ENCODE measurements at places on chromosomes 7 and 10.

DNA sequence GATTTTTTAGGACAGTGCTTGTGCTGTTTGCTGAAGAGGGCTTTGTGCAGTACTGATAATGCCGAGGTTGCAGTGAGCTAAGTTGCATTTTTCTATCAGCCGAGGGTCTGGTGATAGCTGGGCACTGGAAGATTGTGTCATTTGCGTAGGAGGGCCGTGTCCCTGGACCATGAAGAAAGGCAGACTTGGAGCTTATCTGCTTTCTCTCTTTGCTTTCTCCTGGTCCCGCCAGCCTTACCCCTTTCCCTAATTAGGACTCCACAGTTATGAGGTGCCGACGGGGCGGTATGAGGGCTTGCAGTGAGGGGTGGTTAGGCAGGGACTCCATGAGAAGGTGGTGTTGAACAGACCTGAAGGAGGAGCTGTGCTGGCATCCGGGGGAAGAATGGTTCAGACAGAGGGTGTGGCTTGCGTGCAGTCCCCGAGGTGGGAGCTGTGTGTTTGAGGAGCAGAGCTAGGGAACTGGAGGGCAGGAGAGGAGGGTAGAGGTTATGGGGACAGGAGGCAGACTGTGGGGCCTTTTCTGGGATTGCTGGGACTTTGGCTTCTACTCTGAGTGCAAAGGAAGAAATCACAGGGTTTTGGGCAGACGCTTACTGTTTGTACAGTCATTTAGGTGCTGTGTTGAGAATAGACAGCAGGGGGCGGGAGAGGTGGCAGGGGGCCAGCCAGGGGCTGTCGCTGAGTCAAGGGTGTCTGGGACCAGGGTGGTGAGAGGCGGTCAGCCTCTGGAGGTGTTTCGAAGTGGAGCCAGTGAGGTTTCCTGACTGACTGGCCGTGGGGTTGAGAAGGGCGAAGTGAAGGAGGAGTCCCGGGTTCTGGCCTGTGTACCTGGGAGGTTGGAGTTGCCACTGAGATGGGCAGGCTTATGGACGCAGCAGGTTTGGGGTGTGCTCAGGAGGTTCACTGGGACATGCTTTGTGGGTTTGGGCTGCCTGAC lies 43.4 kb downstream of the PRF1 start:
- DNase-seq = peak; percentile 34

- peak; percentile 30 for DNase-seq
Observed at GRCh38 chr10:80204677-80205476, 460 bp downstream of the ANXA11 start.

DNA sequence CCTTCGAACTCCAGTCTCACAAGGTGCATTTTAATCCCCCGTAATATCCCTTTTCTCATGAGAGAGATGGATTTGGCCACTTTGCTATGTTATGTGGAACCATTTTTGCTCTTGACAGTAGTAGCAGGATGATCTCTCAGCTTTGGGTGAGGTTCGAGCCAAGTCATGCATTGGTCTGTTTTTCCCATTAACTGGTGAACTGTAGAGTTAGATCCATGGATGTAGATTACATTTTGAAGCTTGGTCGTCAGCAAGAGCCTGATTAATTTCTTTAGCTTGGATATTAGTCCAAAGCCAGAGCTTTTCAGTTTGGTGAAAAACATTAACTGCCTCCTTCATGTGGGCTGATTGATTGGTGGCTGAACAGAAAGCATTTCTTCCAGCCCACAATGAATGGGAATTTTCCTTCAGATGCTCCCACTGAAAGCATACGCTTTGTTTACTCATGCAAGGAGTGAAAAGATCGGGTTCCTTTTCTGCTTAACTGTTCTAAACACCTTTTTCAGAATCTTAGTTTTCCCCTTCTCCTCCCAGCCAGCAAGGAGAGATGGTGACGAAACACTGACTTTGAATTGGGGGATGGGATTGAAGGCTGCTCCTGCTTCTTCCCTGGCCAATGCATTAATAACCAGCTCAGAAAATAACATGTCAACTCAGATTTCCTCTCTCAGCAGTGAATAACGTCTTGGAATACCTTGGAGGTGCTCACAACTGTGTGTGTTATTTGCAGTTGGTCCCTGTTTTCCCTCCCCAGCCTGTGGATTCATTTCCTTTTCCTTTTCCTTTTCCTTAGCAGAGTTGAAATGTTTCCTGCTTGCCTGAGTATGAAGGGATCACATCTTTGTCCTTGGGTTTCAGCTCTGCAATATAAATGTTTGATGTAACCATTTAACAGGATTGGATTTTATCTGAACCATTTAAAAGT lies 351.8 kb upstream of the FZD8 start:
- no peak for DNase-seq

GRCh38 chr10:104641187-104641936 lies at the start of gene SORCS3:
Gene SORCS3, plus strand, starts transcription at chr10:104641290.
- DNase-seq = no peak

DNA sequence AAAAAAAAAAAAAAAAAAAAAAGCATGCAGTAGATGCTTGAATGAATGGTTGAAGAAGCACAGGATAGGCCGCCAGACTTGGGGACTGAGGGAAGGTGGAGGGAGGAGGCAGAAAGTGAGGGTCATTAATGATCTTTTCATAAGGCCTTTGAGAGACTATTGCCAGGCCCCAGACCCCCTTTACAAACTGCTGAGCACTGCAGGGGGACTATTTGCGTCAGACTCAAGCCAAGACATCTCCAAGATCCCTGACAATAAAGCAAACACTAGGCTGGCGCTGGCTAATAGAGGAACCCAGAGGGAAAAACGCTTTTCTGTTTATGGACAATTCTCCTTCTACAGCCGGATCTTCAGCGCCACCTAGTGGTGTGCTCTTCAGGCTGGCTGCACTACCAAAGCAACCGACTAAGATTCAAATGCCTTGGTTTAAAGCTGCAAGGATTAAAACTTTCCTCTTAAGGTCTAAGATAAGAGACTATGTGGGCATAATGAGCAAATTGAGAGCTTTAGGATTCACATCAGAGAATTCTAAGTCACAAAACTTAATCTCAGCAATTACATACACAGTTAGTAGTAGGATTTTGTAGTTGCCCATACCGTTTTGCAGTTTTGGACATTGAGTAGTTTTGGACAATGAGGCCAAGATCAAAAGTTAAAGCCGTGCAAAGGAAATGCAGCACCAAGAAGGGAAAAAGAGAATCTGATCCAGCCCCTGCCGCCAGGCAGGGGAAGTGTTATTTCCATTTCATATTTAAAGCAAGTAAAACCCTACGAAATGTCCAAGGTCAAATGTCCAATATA lies 17.9 kb upstream of the AGK start:
- peak; percentile 74 for DNase-seq

DNA sequence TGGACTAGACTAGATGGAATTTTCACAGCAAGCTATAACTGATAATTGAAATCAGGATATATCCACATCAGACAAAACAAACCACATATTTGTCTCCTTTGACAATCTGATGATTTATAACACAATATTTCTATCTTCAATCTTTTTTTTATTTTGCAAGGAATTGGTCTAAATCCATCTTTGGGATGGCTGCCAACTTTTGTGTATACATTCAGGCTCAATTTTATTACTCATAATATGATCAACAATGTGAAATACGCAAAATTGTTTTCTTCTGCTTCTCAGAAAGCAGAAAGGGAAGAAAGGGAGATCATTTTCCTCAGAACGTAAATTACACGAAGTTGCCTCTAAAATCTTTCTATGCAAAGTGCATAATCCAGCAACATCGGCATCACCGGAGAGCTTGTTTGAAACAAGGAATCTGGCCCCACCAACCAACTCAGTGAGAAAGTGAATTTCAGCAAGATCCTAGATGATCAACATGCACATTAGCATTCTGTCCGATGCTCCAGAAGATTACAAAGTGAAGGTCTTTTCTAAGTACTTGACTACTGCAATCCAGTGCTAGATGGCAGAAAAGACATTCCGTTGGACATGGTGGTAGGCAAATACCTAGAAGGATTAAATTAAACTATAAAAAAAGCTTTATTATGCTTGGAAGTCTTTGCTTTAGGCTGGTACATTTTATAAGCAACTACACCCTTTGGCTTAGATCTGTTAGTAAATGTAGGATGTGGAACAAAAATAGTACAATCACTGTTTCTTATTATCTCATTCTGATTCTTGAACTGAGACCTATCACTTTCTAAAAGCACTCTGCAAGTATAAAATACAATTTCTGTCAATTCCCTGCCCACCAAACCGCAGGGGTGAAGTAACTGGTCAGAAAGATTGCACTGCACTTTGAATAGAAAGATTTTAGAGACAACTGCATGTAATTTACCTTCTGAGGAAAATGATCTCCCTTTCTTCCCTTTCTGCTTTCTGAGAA lies 126.4 kb upstream of the RSU1 start:
- no peak for DNase-seq

DNA sequence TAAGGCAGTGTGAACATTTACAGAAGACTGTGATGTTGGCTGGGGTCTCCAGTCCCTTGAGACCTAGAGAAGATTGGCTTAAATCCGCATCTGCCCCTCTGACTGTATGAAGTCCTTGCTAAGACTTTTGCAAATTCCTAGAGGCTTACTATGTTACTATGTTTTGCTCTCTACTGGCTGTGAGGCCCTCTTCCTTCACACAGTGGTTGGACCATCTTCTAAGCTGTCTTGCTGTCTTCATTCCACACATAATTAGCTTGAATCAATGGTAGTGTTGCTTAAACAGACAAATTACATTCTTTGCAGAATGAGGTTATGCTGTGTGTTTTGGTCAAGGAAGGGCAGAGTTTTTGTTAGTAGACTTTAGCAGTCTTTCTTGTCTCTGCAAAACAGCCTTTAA lies 658.0 kb downstream of the TYW1 start:
- DNase-seq = no peak

DNA sequence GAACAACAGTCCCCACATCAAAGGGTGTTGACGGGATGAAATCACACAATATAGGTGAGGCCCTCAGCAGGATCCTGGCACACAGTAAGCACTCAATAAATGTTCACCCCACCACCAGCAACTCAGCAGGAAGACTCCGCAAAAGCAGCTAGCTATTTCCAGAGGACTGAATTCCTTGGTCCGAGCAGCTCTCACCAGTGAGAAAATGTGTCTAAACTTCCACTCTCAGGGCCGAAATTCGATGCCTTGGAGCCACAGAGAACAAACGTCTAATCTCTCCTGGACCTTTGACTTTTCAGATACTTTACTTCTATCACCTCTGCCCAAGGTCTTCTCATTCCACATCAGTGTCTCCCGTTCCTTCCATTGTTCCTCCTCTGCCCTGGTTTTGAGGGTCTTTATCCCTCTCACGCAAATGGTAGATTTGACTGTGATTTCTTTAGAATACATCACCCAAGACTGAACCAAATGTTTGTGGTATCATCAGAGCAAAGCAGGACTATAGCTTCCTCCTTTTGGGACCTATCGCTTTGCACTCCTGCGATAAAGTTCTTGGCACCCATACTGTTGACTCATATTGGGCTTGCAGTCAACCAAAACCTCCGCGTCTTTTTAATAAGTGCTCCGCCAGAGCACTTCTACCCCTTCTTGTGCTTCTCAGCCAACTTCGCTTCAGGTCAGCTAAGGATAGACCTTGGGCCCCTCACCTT lies 903 bp upstream of the NT5C2 start:
- DNase-seq = peak; percentile 8

DNA sequence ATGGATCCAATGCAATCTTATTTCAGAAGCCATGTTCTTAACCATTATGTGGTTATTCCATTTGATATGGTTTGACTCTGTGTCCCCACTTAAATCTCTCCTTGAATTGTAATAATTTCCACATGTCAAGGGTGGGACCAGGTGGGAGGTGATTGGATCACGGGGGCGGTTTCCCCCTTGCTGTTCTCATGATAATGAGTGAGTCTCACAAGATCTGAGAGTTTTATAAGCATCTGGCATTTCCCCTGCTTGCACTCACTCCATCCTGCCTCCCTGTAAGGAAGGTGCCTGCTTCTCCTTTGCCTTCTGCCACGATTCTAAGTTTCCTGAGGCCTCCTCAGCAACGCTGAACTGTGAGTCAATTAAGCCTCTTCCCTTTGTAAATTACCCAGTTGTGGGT lies 32.0 kb upstream of the TSPAN13 start:
- DNase-seq = no peak

DNA sequence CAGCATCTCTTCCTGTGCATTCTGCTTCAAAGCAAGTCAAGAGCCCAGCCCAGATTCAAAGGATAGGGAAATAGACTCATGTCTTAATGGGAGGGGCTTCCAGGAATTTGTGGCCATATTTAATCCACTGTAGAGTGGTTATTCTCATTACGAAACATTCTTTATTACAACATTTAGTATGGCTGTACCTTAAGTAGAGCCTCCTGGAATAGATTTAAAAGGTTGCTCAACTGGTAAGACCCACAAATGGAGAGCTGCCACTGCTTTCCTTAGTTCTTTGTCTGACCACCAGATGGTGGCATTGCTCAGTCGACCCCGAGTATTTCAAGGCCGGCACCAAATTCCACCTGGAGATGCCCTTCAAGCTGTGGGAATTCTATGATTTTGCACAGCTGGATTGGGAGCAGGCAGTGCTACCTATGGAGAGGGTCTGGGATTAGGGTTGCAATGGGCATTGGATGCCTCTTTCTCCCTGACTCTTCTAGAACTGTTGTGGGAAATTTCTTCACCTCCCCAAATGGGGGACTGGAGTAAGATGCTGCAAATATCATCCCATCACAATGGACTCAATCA lies 102.2 kb downstream of the RBM20 start:
- peak; percentile 71 for DNase-seq

GRCh38 chr7:38600741-38601140 lies 30.4 kb downstream of the AMPH start:
- no peak for DNase-seq

- no peak for DNase-seq
Observed at GRCh38 chr10:109587366-109587765, 335.9 kb downstream of the XPNPEP1 start.

GRCh38 chr10:24849051-24849450 lies 103.4 kb downstream of the PRTFDC1 start:
- no peak for DNase-seq

Data from IMR-90 (cell line).